ENCODE measurements at places on chromosomes 1 and 21. TPM values are rescaled to one million over a fixed set of nuclear protein-coding genes. Genes with fewer than 3 reads are reported as not detected.

RNU1-3 gene
- polyA plus RNA-seq = not detected

TSPEAR gene
- polyA plus RNA-seq = 2.6 TPM

CFAP57 gene
- 0.12 TPM for polyA plus RNA-seq

TIAM1 gene
- 0.97 TPM for polyA plus RNA-seq

ZNF648 gene
- polyA plus RNA-seq = not detected

DNA sequence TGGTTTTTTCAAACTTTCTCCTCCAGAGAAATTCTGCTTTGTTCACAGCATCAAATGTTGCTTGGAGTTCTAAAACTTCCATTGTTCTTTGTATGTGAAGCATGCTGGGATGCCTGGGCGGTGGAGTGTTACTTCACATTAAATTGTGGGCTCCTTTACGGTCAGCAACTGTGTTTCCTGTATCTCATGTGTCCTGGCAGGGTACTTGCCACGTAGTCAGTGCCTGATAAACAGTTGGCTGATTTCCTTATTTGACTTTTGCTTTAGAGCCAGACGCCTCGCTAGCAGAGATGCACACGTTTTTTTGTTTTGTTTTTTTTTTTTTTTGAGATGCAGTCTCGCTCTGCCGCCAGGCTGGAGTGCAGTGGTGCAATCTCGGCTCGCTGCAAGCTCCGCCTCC lies 96.7 kb downstream of the UCK2 start:
- DNase-seq = no peak

GRCh38 chr1:116322752-116323405 lies 50.2 kb upstream of the ATP1A1 start:
- no peak for DNase-seq

GRCh38 chr1:150777544-150777943 lies 12.0 kb upstream of the CTSS start:
- no peak for DNase-seq

DNA sequence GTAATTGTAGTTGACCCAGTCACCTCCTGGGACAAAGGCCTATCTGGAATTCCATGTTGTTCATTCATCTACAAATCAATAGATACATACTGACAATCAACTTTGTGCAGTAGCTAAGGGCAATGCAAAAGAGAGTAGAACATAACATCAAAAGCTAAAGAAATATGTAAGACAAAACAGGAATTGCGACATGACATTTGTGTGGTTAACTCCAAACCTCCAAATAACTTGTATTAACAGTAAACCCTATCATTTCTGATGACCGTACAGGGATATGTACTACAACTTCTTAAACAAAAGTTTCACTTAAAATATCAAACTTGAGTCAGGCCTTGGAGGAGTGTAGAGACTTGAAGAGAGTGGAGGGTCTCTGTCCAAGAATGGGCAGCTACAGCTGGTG lies 317.6 kb downstream of the SPATA17 start:
- DNase-seq = no peak

DNA sequence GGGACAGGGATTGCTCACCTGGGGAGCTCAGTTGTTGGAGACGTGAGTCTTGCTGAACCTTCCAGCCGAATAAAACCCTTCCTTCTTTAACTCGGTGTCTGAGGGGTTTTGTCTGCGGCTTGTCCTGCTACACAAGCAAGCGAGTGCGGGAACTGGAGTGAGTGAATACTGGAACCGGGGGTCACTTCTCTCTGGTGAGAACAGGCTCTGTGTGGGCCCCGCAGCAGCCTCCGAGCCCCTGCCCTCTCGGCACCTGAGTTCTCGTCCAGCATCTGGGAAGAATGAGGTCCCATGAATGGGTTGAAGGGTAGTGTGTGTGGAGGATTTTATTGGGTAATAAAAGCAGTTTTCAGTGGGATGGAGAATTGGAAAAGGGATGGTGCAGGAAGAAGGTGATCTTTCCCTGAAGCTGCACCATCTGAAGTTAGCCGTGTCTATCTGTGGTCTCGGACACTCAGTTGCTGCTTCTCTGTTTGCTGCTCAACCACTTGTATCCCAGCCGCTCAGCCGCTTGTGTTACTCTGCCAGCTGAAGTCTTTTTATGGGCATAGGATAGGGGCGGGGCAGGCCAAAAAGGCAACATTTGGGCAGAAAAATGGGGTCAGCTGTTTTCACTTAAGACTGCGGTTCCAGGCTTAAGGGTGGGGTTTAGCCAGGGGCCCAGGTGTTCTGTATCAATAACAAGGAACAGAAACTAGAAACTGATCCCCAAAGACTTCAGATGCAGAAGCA lies 450.6 kb upstream of the CAMK1G start:
- DNase-seq = no peak

- no peak for DNase-seq
Measured at GRCh38 chr1:15412843-15413242, 3.2 kb downstream of the EFHD2 start.

DNA sequence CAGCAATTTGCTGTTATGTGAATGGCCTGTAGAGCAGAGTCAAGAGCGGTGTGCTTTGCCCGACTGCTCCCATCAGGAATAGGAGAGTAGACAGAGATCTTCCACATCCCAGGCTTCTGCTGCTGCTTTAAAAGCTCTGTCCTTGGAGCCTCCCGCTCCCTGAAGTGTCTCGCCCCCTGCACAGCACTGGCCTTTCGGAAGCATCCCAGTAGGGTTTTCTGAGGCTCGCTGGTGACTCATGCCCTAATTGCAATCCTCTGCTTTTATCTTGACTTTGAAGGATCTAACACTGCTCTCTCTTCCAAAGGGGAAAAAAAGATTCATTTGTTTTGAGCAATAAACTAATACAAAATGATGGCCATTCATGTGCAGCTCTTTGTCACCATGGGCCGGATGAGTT lies 13.3 kb upstream of the CD101 start:
- peak; percentile 52 for DNase-seq

DNA sequence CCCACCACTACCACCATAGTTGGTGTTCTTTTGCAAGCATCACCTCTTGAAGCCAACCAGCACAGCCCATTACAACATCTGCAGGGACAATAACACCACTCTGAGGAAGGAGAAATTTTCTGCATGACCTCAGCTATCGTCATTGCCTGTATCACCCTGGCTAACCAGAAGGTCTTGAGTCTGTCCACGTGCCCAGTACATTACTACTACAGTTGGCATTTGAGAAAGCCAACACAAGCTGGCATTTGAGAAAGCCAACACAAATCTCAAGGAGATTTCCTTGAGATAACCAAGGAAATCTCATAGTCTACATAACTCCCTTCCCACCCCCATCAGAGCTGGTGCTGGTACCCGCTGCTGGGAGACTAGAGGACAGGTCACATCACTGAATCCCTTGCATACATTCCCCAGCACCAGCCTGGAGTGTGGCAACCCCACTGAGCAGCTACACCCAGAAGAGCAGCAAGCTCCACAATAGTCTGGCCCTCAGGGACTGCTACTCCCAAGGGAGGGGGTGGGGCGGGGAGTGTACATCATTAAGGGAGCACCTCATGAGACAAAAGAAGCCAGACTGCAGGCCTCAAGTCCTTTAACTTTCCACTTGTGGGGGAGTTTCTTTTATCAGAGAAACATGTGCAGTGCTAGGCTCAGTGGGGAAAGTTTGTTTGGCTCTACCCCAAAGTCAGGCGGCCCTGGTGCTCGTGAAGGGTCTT lies 46.0 kb upstream of the GUCA2A start:
- no peak for DNase-seq

- no peak for DNase-seq
Measured at GRCh38 chr1:94611681-94612475, 70.3 kb upstream of the F3 start.

GRCh38 chr1:58104960-58105359 lies 441.6 kb downstream of the OMA1 start:
- DNase-seq = no peak

DNA sequence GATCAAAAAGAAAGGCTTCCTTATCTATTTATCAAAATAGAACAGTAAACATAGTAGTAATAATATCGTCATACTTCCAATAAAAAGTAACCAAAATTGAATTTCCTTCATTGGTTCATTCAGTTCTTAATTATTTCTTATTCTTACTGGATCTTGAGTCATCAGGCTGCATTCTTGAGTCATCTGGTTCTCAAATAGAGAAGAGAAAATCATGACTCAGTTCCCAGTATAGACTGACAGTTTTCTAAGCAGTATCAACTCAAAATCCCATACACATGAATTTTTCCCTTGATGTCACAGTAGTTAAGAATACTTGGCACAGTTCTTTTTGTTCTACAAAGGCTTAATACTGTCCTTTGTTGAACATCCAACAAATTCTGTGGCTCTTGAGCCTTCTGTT lies 626.9 kb upstream of the ADGRL4 start:
- DNase-seq = no peak

GRCh38 chr1:22171951-22172715 lies 29.2 kb upstream of the WNT4 start:
- DNase-seq = no peak

GRCh38 chr1:233735847-233736246 lies 121.9 kb downstream of the KCNK1 start:
- no peak for DNase-seq

DNA sequence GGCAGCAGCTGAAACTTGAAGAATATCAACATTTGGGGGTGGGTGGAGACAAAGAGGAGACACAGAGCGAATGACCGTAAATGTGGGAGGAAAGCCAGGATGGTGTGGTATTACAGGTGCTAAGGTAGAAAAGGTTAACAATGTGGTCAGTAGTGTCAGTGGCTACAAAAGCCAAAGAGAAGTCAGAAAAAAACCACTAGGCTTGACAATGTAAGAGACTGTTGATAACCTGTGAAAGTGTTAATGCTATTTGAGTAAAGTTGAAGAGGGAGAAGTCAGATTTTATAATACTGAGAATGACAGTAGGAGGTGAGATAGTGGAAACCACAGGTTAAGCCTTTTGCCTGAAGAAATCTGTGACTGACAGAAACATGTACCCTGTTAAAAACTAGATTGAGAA lies 120.8 kb downstream of the CLEC20A start:
- DNase-seq = no peak

DNA sequence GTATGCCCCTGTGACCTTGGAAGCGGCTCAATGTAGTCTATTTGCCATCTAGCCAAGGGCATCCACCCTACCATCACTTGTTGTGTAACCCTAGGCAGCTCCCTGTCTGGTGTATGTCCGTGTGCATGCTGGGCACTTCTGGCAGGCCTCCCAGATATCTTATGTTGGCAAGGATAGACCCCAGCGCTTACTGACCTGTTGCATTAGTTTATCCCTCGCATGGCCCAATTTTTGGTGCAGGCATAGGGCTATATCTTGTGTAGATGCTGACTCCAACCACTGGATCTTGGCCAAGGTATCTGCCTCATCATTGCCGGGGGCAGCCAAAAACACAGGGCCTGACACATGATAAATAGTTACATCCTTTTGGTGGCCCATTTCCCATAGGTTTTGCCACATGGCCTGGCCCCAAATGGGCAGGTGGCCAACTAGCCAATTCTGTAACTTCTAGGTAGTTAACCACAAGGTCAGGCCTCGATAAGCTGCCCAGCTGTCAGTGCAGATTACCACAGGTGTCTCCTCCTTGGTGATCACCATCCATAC lies 14.0 kb upstream of the TBX19 start:
- no peak for DNase-seq

DNA sequence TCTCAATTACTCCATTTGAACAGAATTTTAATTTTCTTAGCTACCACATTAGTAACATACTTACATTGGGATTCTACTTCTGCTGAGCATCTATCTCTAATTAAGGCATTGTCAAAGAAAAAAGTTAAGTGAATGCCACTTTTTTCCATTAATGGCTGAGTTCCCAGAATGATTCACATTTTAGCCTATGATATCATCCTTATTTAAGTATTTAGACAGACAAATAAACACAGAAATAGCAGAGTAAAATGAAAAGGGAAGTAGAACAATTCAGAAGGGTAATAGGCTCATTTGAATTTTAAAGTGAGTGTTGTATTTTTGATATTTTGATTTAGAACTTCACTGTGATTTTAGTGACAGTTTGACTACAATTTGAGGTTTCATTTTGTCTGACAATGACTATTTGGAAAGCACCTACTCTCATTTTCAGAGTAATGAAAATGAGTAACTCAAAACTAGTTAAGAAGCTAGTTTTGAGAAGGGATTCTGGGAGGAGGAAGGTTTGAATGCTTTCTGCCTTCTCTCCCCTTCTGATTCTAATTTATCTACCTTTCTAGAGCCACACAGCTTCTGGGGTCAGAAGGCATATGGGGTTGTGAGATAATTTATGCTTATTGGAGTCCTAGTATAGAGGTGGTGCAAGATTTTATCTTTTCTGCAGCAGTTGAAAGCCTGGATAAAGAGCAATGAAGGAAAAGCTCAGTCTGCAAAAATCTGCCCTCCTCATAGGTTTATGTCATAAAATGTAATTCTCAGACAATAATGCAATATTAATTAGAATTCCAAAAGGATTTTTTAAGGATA lies 15.5 kb downstream of the LYPLAL1 start:
- no peak for DNase-seq

DNA sequence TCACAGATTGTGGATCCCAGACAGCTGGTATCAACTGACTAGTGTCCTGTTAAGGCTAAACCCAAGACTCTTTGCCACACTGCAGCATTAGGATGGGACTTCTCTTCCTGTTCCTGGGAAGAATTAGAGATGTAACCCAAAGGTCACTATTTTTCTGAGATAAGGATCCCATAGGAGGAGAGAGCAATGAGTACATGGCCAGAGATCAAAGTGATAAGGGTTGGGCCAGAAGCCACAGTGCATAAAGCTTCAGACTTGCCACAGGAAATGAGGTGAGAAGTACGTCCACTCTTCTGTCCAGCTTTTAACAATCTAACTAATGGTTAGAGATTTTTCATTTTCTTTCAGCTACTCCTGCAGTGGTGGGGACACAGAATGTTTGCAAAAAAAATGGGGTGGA lies at the start of gene HSD3B1:
Gene HSD3B1, plus strand, starts transcription at position 270 of the 400 bp plus-strand sequence. CDS start 267 bp downstream, outside the sequence.
- no peak for DNase-seq

DNA sequence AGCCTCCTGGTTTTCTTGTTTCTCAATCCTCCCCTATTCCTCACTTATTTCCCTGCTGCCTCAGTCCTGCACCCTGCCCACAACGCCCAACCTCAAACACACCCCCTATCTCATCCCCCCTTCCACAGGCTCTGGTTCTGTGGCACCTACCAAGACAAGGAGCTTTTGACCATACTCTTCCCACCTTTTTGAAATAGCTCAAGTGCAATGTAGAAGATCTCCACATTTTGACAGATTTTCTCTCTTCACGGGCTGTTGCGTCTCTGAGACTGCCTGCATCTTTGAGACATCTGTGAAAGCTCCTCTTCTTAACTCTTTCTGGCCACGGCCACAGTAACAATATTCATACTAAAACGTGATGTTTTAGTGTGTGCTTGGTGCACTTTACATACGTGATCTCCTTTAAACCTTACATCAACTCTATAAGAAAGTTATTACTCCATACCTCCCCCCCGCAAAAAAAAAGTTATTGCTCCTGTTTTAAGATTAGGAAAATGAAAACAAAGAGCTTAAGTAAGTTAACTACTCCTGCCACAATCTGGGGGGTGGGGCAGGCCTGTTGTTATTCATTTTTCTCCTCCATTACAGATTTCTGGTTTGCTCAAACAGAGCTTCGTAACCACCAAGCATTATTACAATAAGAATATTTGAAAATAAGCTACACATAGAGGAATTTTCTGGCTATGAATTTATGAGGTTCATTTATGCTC lies 1.8 kb upstream of the SERBP1 start:
- no peak for DNase-seq

All from heart left ventricle (tissue), 16 donors.